ENCODE measurements at places on chromosomes 2 and 18. TPM values are rescaled to one million over a fixed set of nuclear protein-coding genes. Genes with fewer than 3 reads are reported as not detected.

- DNase-seq = peak; percentile 34
These were observed 115.6 kb upstream of the RMDN2 start for GRCh38 chr2:37809525-37809924.

- DNase-seq = peak; percentile 77
These were observed 3.1 kb upstream of the MATN3 start for GRCh38 chr2:20015482-20016083.

TSHZ1 gene
- total RNA-seq = 17.8 TPM

DNA sequence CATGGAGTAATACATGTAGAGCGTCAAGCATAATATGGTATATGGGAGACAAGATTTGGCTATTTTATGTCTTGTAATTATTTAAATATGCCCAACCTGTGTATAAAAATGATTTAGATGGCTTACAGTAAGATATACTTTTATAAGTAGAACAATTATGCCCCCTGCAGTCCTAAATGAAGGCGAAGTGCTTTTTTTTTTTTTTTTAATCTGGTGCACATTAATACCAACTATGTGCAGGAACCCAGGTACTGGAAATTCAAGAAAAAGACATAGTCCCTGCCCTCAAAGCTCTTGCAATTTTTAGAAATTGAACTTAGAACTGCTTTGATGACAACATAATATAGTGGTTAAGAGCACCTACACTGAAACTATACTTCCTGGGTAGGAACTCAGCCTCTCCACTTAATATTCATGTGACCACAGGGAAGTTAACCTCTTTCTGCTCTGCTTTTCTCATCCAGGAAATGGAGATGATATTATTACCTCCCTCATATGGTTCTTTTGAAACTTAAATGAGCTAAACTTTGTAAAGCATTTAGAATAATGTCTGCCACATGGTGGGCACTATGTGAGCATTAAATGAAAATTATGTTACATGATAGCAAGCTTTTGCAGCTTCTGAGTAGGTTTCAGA lies 38.1 kb downstream of the AFTPH start:
- DNase-seq = no peak

GRCh38 chr2:204794624-204795023 lies 249.3 kb downstream of the PARD3B start:
- no peak for DNase-seq

- DNase-seq = no peak
These were observed 1708.9 kb upstream of the CELF4 start for GRCh38 chr18:39274535-39274934.

DNA sequence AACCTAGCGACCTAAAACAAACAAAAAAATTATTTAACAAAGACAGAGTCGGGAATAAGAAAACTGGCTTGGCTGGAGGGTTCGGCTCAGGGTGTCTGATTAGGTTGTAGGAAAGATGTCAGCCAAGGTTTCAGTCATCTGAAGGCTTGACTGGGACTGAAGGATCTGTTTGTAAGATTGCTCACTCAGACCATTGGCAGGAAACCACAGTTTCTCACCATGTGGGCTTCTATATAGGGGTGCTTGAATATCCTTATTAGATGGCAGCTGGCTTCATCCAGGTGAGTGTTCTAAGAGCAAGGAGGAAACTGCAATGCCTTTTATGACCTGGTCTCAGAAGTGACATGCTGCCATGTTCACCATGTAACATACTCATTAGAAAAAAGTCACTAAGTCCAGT lies 999 bp upstream of the IL36B start:
- no peak for DNase-seq

CYP27A1 gene
- total RNA-seq = 15.6 TPM

DNA sequence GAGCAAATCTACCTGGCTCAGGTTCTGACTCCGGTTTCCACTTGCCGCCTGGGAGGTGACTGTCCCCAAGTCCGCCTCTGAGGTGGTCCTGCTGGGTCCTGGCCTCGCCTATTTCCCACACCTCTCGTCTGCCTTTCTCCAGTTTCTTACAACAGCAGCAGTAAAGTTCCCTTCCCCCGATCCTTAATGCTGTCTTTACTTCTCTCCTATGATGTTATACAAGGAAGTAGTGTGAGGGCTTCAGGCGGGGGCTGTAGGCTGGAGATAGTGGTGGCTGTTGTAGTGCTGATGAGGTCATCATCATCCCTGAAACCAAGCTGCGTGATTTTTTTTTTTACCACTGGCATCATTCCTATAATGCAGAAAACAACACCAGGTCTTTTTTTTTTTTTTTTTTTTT lies 18.9 kb downstream of the TGIF1 start:
- no peak for DNase-seq

ASXL3 gene
- total RNA-seq = 7.2 TPM

FABP1 gene
- 8.6 TPM for total RNA-seq

DNA sequence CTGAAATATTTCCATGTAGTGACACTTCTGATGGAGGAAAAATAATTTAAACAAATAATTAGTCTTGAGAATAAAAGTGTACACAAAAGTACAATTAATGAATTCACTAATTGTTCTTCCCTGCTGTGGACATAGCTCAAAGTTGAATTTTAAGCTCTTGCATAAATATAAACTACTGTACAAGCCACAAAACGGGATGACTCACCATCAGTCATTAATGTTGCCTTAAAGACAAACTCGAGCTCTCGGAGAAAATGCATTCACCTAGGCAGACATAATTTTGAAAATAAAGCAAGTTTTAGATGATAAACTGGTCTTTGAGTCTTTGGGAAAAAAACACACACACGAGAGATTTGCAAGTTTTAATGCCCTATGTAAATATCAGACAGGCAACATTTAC lies 436.4 kb downstream of the ZNF521 start:
- DNase-seq = no peak

MYO1B gene
- 25.5 TPM for total RNA-seq

- no peak for DNase-seq
These were observed 25.6 kb downstream of the ZNF407 start for GRCh38 chr18:74623047-74623816.

TGFBRAP1 gene
- 13.4 TPM for total RNA-seq

GRCh38 chr2:217880287-217880889 lies 122.4 kb downstream of the TNS1 start:
- DNase-seq = no peak

DNA sequence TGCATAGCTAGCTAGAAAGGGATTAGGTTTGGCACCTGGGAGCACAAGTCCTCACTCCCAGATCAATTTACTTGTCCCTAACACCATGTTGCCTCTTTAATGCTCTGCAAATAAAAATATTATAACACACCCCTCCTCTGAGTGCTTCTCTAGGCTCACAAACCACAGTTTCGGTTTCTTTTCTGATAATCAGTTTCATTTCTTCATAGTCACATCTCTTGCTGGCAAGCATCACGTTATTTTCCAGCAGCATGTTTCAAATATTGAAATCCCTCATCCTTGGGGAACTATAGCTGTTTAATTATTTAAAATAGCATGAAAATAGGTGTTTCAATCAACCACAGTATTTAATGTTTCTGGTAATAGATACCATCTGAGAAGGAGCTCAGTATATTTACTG lies 13.9 kb upstream of the SMCHD1 start:
- DNase-seq = no peak

DNA sequence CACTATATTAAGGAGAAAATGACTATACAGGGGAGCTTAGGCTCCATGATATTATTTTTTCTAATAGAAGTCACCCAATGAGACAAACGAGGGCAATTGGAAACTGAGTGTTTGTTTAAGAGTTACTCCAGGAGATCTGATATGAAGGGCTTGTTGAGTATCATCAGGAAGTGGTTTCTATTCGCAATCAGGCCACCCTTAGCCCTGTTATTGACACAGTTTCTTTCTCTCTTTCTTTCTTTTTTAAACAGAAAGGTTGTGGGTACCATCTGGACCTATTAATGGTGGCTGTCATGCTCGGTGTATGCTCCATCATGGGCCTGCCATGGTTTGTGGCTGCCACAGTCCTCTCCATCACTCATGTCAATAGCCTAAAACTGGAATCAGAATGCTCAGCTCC lies 117.3 kb downstream of the DPP4 start:
- no peak for DNase-seq

GRCh38 chr2:40371525-40372282 lies 80.2 kb downstream of the SLC8A1 start:
- DNase-seq = no peak

DNA sequence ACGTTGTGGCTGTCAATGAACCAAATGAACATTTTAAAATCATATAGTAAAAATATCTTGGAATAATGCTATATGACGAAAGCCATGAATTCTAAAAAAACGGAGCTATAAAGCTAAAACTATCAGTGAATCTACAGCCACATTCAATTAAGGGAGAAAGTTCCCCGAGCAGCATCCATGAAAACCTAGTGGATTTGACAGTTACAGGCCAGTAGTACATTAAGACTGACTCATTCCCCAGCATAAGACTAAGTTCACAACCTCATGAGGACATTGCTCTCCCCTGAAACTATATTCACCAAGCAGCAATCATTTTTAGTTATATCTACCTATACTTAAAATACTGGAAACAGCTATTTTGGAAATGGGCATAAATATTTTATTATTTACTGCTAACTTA lies 36.6 kb downstream of the KIDINS220 start:
- DNase-seq = no peak

MARCHF7 gene
- total RNA-seq = 65.2 TPM

- DNase-seq = no peak
These were observed 359.9 kb upstream of the DCC start for GRCh38 chr18:51980101-51980500.

SIX3 gene
- not detected for total RNA-seq

GRCh38 chr2:26782876-26783704 lies 2.8 kb upstream of the CENPA start:
- peak; percentile 41 for DNase-seq

GATA6 gene
- total RNA-seq = 183 TPM

FTCDNL1 gene
- total RNA-seq = not detected

MC5R gene
- not detected for total RNA-seq

CD8A gene
- total RNA-seq = 6.2 TPM

SH2D6 gene
- total RNA-seq = not detected

AQP12A gene
- not detected for total RNA-seq

MSH6 gene
- total RNA-seq = 12.8 TPM

- DNase-seq = no peak
These were observed 2.2 kb downstream of the NOL4 start for GRCh38 chr18:34222307-34223163.

UGT1A8 gene
- 7.2 TPM for total RNA-seq
